ENCODE measurements at places on chromosomes 7 and 10.

DNA sequence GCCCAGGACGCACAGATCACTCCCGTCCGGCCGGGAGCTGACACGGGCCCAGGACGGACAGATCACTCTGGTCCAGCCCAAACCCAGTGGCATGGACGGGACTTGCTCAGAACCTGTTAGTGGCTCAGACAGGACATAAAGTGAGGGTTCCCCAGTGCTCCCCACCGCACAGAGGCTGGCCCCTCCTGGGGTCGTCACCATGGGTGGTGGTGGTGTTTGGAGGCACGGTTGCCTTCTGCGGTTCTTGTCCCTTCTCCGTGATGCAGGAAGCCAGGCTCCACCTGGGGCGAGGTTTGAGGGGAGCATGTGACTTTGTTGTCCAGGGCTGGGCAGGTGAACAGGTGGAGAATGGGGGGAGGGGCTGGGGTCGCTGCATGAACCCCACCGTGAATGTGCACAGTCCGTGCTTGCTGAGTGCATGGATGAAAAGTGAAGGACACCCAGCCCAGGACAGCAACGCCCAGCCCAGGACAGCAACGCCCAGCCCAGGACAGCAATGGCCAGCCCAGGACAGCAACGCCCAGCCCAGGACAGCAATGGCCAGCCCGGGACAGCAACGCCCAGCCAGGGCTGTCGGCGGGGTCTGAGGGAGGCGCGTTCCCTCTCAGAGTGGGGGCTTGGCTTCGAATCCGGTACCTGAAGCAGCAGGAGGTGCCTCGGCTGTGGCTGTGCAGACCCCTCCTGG, 26.7 kb downstream of the FAM20C start:
- DNase-seq: no peak

GRCh38 chr10:133309720-133310398, 1.1 kb downstream of the ZNF511 start:
- no peak for DNase-seq

DNA sequence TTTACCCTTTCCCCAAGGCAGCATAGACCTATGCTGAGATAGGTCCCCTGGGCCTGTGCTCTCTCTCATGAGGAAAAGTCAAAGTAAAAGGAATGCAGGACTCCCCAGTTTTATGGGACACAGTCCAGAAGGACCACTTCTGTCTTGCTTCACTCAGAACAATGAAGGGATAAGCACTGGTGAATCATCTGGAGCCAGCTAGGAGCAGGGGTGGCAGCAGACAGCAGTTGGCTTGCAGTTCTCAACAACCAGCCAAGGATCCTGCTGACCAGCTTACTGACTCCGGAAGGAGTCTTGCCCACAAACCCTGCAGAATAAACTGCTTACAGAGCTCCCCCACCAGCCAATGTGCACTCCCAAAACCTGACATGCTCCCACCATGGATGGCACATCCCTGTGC, 152.1 kb upstream of the GHITM start:
- DNase-seq: no peak

DNA sequence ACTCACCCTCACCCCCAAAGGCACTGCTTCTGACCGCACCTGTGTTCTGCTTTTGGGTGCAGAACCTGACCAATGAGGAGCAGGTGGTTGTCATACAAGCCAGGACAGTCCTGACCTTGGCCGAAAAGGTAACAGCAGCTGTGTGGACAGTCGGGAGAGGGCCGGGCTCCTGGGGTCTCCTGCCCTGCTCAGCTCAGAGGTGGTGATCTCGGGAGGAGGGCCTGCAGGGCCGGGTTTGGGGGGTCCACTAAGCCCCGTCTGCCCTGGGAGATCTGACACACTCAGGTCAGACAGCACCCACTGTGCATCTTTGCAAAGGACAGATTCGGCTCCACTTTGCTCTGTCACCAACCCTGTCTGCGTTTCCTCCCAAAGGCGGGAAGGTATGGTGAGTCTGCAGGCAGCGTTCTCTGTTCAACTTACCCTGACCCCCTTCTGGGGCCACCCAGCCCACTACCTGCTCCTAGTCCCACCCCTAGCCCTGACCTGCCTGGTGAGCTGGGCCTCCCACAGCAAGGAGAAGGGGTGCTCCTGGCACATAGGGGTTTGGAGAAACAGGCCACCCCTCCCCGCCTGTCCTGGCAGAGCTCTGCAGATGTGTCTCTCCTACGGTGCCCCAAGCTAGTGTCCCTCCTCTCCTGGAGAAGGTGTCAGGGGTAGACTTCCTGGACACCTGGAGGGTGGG, 33.7 kb upstream of the DPYSL4 start:
- no peak for DNase-seq

- no peak for DNase-seq
These were observed 66.7 kb upstream of the PDZD8 start for GRCh38 chr10:117441812-117442443.

DNA sequence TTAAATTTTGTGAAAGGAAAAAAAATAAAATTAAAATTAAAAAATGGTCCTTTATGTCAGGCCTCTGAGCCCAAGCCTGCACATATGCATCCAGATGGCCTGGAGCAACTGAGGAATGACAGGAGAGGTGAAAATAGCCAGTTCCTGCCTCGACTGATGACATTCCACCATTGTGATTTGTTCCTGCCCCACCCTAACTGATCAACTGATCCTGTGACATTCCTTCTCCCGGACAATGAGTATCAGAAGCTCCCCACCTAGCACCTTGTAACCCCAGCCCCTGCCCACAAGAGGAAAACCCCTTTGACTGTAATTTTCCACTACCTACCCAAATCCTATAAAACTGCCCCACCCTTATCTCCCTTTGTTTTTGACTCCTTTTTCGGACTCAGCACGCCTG, 972.2 kb upstream of the GHITM start:
- DNase-seq: no peak

- no peak for DNase-seq
These were observed 45.1 kb upstream of the OPTN start for GRCh38 chr10:13054844-13055243.

DNA sequence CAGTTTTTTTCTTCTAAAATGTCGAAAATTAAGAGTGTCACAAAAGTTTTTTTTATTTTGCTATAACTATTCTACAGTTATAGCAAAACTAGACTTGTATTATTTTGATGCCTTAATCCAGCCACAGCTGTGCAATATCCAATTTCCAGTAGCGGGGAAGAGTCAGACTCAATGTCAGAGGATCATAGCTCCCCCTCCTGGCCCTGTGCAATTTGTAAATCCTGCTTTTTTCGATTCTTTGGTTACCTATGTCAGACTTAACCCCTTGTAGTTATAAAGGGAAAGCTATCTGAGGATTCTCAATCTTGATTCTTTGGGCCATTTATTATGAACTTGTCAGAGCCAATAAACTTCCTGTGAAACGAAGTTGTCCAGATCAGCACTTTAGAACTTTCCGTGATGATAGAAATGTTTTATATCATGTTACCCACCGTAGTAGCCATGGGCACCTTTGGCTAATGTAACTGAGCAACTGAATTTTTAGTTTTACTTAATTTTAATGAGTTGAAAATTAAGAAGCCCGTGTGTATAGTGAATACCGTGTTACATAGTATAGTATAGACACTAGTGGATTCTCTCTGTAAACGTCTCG, 87.7 kb upstream of the PRKCQ start:
- no peak for DNase-seq
